ENCODE measurements at places on chromosomes 4 and X. TPM values are rescaled to one million over a fixed set of nuclear protein-coding genes. Genes with fewer than 3 reads are reported as not detected.

Gene DCAF8L2
- total RNA-seq: not detected

Gene TREX2
- total RNA-seq: 3.1 TPM

Gene NAT8L
- 0.14 TPM for total RNA-seq

Gene PLXNB3
- 2.1 TPM for total RNA-seq

- H3K4me3 ChIP-seq: no peak overlapping the region
- DNase-seq: no peak
- H3K36me3 ChIP-seq: no peaks in the 10 kb centered on the region
- H3K27me3 ChIP-seq: no peaks in the 10 kb centered on the region
- no peak overlapping the region for H3K27ac ChIP-seq
Measured at GRCh38 chr4:24226023-24226422, 336.2 kb upstream of the PPARGC1A start.

DNA sequence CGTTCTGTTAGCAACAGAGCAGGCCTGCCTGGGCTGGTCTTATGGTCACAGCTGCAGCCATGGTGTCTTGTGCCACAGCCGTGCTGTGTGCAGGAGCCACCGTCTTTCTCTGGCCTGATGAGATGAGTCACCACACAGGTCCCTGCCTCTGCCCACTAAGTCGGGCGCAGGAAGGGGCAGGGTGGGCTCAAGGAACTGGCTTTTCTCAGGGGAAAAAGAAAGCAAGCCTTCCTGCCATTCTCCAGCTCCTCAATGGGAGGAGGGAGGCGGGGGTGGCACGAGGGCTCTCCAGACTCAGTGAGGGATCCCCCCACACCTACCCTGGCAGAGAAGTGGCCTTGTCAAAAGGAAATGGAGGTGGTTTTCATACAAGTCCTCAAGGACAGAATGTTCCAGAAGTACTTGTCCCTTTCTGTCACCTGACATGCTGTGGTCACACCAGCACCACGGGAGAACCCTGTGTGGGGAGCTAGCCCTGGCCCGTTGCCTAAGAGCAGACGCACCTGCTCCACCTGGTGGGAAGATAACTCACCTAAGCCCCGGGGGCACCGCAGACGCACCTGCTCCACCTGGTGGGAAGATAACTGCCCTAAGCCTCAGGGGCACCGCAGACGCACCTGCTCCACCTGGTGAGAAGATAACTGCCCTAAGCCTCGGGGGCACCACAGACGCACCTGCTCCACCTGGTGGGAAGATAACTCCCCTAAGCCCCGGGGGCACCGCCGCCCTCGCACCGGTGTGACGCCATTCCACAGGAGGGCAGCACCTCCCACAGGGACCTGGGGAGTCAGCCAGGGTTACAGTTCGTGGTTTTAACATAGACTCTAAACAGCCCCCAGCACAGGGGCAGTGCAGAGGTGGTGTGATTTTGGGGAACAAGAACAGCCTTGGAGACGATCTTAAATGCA lies 18.5 kb downstream of the UVSSA start:
- no peak overlapping the region for H3K4me3 ChIP-seq
- no peaks in the 10 kb centered on the region for H3K27me3 ChIP-seq
- no peak for DNase-seq
- no peaks in the 10 kb centered on the region for H3K36me3 ChIP-seq

DNA sequence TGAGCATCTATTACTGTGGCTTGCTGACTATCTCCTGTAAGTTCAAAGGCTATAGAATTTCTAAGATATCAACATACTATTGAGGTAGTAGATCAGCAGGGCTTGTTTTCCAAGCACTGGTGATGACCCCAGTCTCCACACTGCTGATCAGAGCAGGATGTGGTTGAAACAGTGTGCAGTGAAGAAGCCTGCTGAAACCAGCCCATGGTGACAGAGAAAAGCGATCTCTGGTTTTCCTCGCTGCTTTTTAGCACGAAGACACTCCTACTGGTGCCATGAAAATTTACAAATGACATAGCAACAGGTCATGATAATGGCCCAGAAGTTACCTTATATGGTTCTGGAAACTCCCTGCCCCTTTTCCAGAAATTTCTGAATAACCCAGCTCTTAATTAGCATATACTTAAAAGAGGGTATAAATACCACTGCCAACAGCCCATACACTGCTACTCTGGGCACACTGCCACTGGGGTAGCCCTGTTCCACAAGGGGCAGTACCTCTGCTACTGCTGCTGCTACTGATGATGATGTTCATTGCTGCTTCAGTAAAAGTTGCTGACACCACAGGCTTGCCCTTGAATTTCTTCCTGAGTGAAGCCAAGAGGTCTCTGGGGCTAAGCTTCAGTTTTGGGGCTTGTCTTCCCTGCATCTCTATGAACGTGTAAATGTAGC lies 1689.5 kb upstream of the PCDH10 start:
- H3K4me1 ChIP-seq: no peaks in the 10 kb centered on the region
- H3K4me3 ChIP-seq: no peak overlapping the region
- H3K27me3 ChIP-seq: no peaks in the 10 kb centered on the region
- no peak for DNase-seq
- H3K27ac ChIP-seq: no peak overlapping the region

- DNase-seq: no peak
- peaks cover 4% of the 10 kb centered on the region for H3K27me3 ChIP-seq
- no peaks in the 10 kb centered on the region for H3K36me3 ChIP-seq
- H3K27ac ChIP-seq: no peak overlapping the region
- no peaks in the 10 kb centered on the region for H3K4me1 ChIP-seq
Measured at GRCh38 chrX:38552721-38553120, 8.6 kb upstream of the TSPAN7 start.

DNA sequence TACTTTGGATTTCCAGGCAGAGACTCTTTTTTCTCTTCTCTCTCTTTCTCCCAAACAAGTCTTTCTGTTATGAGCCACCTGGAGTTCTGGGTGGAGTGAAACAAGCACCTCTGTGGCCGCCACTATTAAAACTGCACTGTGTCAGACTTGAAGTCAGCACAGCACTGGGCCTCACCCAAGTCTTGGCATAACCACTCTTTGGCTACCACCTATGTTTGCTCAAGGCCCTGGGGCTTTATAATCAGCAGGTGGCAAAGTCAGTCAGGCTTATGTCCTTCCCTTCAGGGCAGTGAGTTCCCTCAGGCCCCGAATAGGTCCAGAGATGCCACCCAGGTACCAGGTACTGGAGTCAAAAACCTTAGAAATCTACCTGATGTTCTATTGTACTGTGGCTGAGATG lies 52.4 kb downstream of the ITIH6 start:
- no peaks in the 10 kb centered on the region for H3K4me1 ChIP-seq
- H3K36me3 ChIP-seq: no peaks in the 10 kb centered on the region
- H3K4me3 ChIP-seq: no peak overlapping the region
- peaks cover 7% of the 10 kb centered on the region for H3K27me3 ChIP-seq

- H3K27ac ChIP-seq: no peak overlapping the region
- DNase-seq: no peak
- H3K4me3 ChIP-seq: no peak overlapping the region
- no peaks in the 10 kb centered on the region for H3K36me3 ChIP-seq
- no peaks in the 10 kb centered on the region for H3K4me1 ChIP-seq
Measured at GRCh38 chr4:44670506-44671199, 7.6 kb upstream of the GUF1 start.

GRCh38 chr4:89722517-89722916 lies 114.4 kb downstream of the SNCA start:
- peaks cover 6% of the 10 kb centered on the region for H3K27me3 ChIP-seq
- no peak overlapping the region for H3K27ac ChIP-seq

DNA sequence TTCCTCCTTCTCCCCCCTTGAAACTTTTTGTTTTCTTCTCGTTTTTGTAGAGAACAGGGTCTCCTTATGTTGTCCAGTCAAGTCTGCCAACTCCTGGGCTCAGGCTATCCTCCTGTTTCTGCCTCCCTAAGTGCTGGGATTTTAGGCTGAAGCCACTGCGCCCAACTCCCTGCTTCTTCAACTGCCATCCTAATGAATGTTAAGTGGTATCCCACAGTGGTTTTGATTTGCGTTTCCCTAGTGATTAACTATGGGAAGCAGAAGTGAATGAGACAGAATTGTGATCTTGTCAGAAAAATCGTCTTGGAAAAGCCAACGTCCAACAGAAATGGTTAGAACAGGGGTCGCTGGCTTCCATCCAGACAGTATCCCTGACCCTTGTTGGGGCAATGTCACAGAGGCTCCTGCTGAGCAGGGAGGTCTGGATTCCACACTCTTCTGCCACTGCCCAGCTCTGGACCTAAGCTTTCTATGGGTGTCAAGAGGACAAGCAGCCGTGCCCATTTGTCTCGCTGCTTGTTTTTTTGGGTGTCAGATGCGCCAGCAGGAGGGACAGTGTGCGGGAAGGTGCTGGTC lies 869 bp upstream of the ADD1 start:
- H3K36me3 ChIP-seq: peaks cover 23% of the 10 kb centered on the region
- H3K4me3 ChIP-seq: peak overlapping the region; percentile 87
- no peak for DNase-seq
- H3K27ac ChIP-seq: peak overlapping the region; percentile 91
- no peaks in the 10 kb centered on the region for H3K27me3 ChIP-seq
- peaks cover 39% of the 10 kb centered on the region for H3K4me1 ChIP-seq

DNA sequence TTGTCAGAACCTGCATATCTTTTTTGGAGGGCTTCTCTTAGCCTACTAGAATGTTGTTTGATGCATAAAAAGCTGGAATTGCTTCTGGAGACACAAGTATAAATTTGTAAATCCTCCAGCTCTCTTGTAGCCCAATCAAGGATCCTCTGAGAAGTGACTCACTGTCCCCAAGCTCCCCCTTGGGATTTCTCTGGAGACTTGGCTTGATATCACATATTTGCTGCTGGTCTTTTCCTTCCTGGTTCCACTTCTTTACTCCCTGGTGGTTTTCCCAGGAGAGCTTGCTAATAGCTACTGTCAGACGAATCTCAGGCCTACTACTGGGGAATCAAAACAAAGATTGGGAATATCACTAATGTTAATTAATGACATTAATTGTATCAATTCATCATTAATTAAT lies 173.1 kb downstream of the STK32B start:
- H3K4me1 ChIP-seq: no peaks in the 10 kb centered on the region
- no peaks in the 10 kb centered on the region for H3K36me3 ChIP-seq
- no peak for DNase-seq
- no peak overlapping the region for H3K27ac ChIP-seq
- H3K27me3 ChIP-seq: no peaks in the 10 kb centered on the region
- no peak overlapping the region for H3K4me3 ChIP-seq

DNA sequence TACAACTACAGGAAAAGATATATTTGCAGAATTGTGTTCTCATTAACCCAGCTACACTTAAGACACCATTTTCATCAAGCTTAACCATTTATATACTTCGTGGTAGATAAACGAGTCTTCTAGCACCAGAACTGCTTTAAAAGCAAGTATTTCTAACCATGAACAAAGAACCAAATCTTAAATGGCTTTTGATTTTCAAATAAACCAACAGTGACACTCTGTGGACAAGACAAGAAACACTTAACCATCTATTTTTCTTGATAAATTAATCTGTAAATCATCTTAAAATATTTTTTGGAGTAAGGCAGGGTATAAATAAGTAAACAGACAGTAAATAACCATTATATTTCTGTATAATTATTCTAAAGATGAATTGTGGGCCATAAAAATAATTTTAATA lies 10.2 kb downstream of the BEND2 start:
- no peaks in the 10 kb centered on the region for H3K27me3 ChIP-seq
- DNase-seq: no peak
- H3K4me1 ChIP-seq: no peaks in the 10 kb centered on the region
- H3K4me3 ChIP-seq: no peak overlapping the region

DNA sequence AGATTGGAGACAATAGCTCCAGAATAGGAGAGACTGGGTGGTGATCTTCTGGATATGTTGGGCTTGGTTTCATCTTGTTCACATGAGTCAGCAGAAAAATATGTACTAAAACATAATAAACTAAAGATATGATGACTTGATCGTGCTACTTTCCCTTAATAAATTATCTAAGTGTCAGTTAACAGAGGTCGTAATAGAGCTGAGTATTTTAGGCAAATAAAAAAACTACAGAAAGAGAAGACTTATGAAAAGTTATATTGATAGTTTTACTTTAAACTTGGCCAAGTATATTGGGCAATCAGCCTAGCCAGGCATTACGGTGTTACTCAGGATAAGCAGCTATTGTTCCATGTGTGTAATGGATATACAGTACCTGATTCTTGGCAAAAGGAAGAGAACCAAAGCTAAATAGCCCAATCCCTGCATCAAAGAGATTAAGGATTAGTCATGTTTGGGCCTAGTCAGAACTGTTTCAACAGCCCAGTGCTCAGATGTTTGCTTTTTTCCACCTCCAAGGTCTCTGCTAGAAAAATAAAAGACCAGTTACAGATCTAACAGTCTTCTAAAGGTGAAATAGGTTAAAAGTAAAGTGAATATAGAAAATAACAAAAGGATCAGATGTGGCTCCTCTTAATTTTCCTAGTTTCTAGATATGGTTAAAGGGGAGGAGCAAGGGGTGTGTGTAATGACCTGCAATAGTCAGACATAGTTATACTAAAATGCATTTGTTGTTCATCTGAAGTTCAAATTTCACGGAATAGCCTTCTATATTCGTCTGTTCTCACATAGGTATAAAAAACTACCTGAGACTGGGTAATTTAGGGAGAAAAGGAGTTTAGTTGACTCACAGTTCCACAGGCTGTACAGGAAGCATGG lies 262.6 kb downstream of the ADGRL3 start:
- H3K36me3 ChIP-seq: no peaks in the 10 kb centered on the region
- DNase-seq: no peak
- no peak overlapping the region for H3K27ac ChIP-seq
- H3K27me3 ChIP-seq: no peaks in the 10 kb centered on the region

- H3K36me3 ChIP-seq: no peaks in the 10 kb centered on the region
- H3K4me1 ChIP-seq: no peaks in the 10 kb centered on the region
- H3K27me3 ChIP-seq: no peaks in the 10 kb centered on the region
- H3K4me3 ChIP-seq: no peak overlapping the region
Measured at GRCh38 chr4:172887959-172888358, 280.7 kb upstream of the GALNT7 start.

DNA sequence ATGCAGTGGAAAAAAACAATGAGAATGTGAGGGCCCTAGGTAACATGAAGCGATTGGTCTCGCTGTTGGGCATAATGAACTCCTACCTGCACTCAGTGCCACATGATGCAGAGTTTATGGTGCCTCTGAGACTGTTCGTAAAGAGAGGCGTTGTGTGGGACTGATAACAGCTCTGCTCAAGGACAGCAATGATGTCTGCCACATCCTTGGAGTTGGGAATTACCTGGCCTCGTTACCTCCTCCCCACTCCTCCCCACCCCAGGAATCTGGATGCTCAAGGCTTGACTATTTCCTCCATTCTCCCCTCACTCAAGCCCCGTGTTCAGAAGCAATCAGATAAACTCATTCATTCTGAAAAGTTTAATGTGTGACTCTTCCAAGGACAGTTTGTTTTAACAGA lies 148.0 kb upstream of the JADE1 start:
- no peak for DNase-seq
- no peaks in the 10 kb centered on the region for H3K36me3 ChIP-seq
- H3K27ac ChIP-seq: no peak overlapping the region
- H3K27me3 ChIP-seq: peaks cover under 1% of the 10 kb centered on the region
- H3K4me1 ChIP-seq: peaks cover 2% of the 10 kb centered on the region

Data from activated naive CD8-positive, alpha-beta T cell treated with anti-CD3 and anti-CD28 coated beads, Interleukin-2, amount 10 ng/mL, durations not matched to agents 7 days and 5 days (primary cell).